ENCODE measurements at places on chromosomes 7 and 10.

GRCh38 chr7:149041350-149041749, 13.0 kb upstream of the PDIA4 start:
- no peak for DNase-seq

DNA sequence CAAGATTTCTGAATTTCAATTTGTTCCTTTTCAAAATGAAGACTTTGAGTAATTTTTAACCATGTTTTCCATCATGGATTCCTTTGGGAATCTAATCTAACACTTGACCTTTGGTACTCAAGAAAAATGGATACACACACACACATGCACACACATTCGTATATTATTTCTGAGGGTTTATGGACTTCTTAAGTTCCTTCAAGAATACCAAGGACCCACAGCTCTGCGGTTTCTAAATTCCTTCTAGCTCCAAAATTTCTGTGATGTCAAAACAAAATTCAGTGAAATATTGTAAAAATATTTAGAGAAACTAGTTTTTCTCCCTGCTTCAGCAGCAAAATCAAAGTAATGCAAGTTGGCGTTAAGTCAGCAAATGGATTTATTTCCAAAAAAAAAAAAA, 98.3 kb upstream of the FAM13C start:
- DNase-seq: no peak

- no peak for DNase-seq
Observed at GRCh38 chr10:27607591-27607990, 103.5 kb downstream of the RAB18 start.

DNA sequence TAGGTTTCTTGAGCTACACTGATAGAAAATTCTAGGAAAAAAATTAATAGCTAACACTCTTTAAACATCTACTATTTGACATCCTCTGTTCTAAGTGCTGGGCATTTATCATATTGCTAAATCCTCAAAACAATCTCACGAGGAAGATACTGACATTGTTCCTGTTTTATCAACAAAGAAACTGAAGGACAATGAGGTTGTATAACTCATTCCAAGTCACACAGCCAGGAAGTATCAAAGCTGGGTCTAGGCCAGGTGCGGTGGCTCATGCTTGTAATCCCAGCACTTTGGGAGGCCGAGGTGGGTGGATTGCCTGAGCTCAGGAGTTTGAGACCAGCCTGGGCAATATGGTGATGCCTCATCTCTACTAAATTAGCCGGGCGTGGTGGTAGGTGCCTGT, 51.6 kb upstream of the IL6 start:
- no peak for DNase-seq

DNA sequence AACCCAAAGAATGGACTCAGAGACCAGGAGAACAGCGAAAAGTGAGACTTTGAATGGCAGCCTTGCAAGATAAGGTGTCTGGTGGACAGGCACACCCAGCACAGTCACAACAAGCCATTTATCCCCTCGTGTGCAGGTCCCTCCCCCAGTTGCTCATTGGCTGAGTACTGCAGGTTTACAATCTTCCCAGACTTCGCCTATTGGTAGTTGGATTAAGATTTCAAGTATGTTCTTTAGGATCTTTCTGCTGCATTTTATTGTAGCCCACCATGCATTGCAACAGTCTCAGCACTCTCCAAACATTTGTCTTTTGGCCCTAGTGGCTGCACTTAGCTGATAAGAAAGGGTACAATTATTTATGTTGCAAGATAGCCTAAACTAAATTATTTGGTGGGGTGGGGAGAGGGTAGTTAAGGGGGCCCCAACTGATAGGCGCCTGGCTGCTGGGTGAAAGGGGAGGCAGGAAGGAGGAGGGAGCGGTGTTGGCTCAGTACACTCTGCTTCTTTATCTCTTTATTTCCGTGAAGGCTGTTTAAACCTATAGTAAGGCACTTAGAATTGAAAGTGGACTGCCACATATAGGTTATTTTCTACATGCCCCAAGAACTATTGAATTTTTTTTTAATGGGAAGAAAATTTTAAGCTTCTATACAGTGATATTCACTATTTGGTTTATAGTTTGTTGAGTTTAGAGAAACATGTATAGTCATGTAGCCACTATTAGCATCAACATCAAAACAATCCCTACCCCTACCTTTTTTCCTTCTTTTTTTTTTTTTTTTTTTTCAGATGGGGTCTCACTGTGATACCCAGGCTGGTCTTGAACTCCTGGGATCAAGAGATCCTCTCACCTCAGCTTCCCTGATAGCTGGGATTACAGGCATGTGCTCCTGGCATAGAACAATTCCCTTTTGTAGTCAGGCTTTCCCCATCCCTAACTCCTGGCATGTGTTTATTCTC, 54.2 kb downstream of the GUSB start:
- no peak for DNase-seq

- DNase-seq: no peak
Observed at GRCh38 chr10:112823007-112823406, 127.0 kb upstream of the TCF7L2 start.

Data from stimulated activated CD4-positive, alpha-beta T cell treated with anti-CD3 and anti-CD28 coated beads, Interleukin-1b, Interleukin-23, amount 100 ng/mL, for 4 hours (primary cell).